ENCODE measurements at places on chromosomes 6 and 20.

DNA sequence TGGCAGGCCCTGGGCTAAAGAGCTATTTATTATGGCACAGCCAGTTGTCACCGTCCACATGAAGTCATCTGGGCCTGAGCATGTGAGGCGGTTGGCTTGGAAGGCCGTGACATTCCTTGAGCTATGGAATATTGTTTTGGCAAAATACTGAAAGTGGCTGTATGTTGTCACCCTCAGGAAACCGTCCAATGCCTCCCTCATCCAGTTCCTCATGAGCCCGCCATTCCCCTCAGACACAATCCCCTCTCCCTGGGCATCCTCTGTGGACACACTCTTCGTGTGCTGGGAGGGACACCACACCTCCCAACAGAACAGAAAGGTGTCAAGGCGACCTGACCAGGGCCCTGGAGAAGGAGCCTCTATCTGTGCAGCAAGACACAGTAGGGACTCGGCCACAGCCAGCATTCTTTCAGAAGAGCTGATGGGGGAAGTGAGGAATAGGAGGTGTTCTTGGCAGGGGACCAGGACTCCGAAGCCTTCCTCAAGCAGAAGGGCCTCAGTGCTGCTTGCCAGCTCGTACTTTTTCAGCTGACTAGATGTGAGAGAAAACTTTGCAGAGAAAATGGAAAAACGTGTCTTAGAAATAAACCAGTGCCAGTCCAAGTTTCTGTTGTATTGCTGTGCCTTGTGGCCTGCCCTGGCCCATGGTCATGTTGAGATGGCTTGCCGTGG is 120.5 kb downstream of the SOD2 start:
- DNase-seq: no peak

- DNase-seq: no peak
These were observed 28.5 kb downstream of the C6orf15 start for GRCh38 chr6:31083742-31084354.

DNA sequence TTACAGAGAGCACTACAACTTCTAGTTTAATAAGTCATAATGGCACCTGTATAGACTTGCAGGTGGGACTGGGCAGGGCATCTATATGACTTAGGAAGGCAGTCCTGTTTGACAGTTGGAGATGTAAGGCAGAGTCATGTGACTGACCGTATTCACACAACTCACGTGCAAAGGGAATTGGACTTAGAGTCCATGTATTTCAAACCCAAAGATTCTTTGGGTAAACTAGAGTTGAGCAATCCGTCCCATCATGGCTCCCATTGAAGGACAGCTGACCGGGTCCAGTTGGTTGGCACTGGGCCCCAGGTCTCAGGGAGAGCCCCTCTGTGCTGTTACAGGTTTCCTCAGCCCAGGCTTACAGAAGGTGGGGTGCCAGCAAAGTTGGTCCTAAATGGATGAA is 121.9 kb downstream of the ARID1B start:
- DNase-seq: no peak

- DNase-seq: no peak
These were observed 172.7 kb downstream of the TTLL2 start for GRCh38 chr6:167497428-167498056.

DNA sequence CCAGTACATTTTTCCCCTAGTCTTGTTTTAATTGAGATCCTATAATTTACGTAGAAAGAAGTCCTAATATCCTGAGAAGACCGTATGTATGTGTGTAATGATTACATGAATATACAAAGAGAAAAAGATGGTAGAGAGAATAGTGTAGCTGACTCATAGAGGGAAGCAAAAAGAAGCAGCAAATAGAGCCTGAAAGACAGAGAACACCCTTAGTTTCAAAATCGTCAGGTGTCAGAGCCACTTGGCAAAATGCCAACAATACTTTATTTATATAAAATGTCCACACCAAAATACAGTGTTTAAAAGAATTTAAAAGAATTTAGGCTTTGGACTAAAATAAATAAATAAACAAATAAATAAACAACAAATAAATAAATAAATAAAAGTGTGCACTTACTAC is 1414.1 kb upstream of the EYS start:
- no peak for DNase-seq

GRCh38 chr6:37557645-37558114 is 58.0 kb upstream of the CCDC167 start:
- DNase-seq: no peak

GRCh38 chr6:107699697-107700325 is 124.3 kb downstream of the SCML4 start:
- DNase-seq: no peak

- no peak for DNase-seq
These were observed 87.1 kb downstream of the TRMT6 start for GRCh38 chr20:5863040-5863833.

GRCh38 chr20:25160467-25160866 is 35.0 kb upstream of the ENTPD6 start:
- no peak for DNase-seq

- no peak for DNase-seq
These were observed 35.3 kb downstream of the C6orf52 start for GRCh38 chr6:10658910-10659698.

DNA sequence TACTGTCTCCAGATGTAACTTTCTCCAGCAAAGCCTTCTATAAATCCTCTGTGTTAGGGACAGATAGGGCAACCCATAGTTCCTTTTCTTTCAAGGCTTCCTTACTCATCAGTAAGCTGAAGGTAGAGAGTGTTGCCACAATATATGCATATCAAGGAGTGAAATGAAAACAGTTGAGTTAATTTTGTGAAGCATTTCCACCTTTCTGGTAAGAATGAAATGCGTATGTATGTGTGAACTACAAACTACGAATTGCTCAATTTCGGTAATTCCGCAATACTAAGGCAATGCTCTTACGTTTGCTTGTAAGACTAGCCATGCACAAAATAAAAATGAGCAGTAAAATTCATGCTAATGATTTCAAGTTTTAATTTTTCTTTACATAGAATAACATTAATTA is 61.2 kb upstream of the HBS1L start:
- no peak for DNase-seq

DNA sequence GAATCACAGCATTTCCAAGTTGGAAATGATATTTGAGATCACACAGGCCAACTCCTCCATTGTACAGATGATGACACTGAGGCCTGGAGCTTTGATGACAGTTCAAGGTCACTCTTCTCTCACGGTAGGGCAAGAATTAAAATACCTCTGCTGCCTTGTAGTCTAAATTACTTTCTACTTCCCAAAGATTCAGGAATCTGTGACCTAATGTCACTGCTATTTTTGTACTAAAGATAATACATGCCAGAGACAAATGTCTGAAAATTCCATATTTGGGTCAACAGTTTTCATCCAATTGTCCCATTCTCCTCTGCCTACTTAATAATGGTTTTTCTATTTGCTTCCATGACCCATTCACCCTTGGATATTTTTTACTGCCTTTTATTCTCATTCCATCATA is 160.0 kb downstream of the SOD2 start:
- DNase-seq: no peak

- DNase-seq: no peak
These were observed 102.2 kb upstream of the AKAP12 start for GRCh38 chr6:151137542-151137941.

GRCh38 chr6:35046862-35047261 is 94.3 kb downstream of the TCP11 start:
- no peak for DNase-seq

- DNase-seq: no peak
These were observed 24.4 kb downstream of the QKI start for GRCh38 chr6:163438940-163439335.

DNA sequence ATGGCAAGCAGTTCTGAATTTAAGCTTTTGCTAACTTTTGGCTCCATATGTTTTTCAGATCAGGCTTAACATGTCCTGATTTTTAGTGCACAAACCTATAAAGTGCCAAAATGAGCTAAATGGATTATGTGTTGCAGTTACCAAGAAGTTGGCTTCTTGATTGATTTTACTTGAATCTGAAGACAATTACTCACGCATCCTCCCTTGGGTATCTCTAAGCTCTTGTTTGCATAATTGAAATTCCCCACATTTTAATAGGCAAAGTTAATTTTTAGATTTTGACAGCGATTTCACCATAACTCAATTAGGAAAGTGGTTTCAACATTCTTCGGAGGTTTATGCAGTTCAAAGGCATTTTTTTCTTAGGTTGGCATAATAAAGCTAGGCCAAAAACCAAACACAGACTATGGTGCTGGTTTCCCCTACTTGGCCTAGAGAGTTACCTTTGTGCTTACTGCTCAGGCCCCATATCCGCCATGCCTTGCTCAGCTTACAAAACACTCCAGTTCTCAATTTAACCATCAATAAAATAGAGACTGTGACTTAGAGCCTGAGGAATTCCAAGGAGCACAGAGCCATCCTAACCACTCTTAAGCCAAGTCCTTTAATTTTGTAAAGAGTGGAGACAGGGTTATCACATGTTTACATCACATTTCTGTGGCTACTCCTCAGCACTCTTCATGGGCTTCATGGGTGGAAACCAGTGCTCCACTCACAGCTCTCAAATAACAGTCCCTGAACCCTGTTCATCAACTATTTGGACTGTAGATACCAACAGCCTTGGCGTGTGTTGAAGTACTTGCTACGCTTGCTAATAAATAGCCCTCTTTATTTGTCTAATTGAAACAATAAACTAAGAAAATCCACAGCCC is 32.1 kb downstream of the LAMA4 start:
- DNase-seq: no peak

DNA sequence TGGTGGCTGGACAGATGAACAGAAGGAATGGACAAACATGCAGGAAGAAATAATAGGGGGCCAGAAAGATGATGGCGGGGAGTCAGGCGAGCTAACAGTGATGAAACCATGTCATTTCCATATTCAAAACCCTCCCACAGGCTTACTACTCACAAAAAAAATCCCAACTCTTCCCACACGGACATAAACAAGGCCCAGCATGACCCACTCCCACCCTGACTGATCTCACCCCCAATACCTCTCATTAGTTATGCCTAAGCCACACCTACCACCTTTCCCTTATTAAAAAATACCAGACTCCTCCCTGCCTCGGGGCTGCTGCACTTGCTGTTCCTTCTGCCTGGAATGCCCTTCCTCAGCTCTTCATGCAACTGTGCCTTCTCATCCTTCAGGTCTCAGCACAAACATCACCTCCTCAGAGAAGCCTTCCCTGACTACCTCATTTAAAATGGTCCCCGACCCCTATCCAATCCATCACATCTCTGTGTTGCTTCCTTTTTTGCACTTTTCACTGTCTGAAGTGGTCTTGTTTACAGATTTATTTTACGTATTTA is 145.8 kb downstream of the PREX1 start:
- no peak for DNase-seq

DNA sequence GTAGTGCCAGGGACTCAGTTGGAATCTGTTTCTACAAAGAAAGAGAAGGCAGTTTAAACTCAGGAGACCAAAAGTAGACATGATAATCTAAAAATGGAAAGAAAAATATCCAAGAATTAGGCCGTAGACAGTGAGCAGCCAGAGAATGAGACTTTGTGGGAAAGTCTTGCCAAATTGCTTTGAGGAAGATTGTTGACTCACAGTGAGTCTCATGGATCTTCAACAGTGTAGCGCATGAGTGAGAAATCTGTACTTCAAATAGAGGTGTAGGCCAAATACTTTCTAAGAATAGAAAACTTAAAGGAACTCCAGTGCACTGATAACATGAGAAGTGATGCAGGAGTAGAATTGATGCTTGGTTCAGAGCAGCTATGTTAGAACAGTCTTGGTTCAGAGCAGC is 284.5 kb downstream of the HTR1B start:
- DNase-seq: no peak

DNA sequence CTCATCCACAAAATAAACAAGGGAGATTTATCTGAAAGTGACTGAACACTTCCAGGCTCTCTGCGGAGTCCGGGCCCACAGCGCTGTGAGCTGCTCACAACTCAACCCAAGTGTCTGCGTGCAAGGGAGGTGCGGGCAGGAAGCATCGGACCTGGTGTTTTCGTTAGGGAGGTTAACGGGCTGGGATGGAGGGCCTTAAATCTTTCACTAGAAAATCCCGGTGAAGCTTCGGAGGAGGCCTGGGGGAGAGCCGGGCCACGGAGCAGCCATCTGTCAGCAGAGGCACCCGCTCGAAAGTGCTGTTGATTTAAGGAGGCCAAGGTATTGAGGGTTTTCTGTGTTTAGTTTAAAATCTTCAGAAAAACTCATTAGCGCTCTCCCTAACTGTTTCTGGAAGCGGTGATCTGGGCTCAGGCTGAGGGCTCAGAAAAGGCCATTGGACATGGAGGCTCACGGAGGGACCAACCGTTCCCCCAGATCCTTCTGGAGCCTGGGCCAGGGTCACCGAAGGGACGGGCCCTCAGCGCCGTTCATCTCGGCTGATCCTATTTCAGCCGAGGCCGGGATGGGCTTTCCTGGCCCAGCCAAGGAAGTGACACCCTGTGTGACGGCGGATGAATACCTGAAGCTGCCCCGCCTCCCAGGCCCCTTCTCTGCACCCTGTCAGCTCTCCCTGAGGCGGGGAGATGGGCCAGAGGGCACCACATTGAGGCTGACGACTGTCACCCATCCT is 20.7 kb downstream of the GATA5 start:
- DNase-seq: no peak

DNA sequence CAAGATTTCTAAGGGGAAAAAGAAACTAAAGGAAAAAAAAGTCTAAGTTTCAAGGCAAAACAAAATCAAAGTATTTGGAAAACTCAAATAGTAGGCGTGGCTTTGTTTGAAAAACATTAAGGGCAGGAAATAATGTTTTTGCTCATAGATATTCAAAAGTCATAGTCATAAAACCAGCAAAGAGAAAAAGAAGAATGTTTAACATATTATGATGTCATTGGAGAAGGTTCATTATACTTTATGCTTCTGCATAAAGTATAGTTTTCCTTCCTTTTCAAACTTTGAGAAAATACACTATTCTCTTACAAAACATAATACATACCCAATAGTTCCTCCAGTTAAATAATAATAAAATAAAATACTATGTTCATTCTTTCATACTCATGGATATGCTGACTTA is 13.7 kb downstream of the USP49 start:
- no peak for DNase-seq

DNA sequence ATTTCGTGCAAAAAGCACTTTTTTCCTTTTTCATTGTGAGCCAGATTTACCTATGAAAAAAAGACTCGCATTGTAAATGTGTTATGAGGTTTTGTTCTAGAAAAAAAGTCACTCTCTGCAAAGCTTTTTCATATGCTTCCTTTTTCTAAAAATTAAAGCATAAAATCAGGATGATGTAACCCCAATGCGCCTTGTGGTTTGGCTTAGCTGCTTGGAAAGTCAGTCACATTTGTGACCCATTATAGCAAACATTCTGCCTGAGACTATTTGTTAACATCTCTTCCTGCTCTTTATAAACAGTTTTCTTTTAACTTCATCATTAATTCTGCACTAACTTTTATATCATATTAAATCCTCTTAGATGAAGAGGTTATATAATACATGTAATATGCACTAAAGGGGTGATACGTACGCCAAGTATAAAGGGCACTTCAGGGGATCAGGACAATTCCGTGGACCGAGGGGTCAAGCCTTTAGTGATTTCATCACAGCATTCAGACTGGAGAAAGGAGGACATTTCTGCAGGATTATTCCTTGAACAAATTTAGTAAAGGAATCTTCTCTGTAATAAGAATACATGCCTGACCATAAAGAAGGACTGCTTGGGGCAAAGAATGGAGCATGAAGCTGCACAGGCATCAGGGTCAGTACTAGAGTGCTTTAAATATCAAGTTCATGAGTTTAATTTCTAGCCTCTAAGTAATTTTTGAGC is 48.1 kb upstream of the SMLR1 start:
- DNase-seq: no peak

GRCh38 chr6:139013185-139013800 is 15.3 kb upstream of the ABRACL start:
- DNase-seq: no peak

GRCh38 chr6:138450445-138450844 is 46.4 kb downstream of the HEBP2 start:
- no peak for DNase-seq

GRCh38 chr20:25044660-25045342 is 13.1 kb downstream of the ACSS1 start:
- no peak for DNase-seq

Measured in stimulated activated CD8-positive, alpha-beta memory T cell treated with anti-CD3 and anti-CD28 coated beads, Interleukin-2, amount 100 ng/mL, for 1 hour (primary cell).